ENCODE measurements at places on chromosomes 2 and 18.

DNA sequence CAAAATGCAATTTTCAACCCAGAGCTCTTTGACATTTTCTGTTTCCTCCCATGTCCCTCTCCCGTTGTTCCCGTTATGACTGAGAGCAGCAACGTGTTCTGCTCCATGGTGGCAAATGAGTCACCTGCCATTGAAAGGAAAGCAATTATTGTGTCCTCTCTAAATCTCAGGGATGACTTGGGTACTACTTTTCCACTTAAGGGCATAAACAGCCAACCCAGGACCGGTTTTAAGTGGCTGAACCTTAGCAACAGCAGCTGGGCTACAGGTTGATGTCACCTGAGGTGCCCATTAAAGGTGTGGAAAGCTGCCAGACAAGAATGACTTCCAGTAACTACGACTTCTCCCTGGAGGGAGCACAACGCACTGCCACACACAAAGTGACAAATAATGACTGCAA, 236.8 kb downstream of the NCKAP5 start:
- DNase-seq, result no peak

GRCh38 chr2:69943843-69944525, 17.4 kb downstream of the ASPRV1 start:
- DNase-seq, result no peak

GRCh38 chr2:197134206-197134605, 176.4 kb downstream of the ANKRD44 start:
- no peak for DNase-seq

DNA sequence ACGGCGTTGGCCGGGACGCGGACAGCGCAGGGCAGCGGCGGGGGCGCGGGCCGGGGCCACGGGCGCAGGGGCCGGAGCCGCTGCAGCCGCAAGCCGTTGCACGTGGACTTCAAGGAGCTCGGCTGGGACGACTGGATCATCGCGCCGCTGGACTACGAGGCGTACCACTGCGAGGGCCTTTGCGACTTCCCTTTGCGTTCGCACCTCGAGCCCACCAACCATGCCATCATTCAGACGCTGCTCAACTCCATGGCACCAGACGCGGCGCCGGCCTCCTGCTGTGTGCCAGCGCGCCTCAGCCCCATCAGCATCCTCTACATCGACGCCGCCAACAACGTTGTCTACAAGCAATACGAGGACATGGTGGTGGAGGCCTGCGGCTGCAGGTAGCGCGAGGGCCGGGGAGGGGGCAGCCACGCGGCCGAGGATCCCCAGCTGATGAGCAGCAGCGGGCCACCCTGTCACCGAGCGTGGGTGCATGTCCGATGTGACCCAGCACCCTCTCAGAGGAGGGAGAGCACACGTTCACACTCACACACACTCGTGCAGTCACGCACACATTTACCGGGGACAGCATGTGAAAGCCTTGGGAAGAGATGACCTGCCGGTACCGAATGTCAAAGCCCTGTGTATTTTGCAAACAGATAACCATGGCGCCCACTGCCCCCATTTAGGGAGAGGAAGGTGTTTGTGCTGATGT, 4.2 kb downstream of the GDF7 start:
- DNase-seq, result no peak

DNA sequence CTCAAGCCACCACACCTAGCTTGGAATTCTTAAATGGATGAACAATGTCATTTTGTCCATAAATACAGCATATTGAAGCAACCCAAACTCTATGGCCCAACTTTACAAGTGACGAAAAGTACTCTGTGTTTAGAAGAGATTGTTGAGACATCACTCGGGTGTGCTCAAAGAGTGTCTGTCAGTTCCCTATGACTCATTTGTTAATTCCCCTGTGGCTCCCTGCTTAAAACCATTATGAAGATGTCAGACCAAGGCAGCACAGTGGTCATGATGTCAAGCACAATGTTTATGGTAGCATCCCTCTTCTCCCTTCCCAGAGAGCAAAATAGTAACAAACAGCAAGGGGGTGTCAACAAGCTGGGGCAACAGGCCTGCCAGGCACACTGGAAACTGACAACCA, 3.0 kb downstream of the LYG1 start:
- DNase-seq, result no peak

DNA sequence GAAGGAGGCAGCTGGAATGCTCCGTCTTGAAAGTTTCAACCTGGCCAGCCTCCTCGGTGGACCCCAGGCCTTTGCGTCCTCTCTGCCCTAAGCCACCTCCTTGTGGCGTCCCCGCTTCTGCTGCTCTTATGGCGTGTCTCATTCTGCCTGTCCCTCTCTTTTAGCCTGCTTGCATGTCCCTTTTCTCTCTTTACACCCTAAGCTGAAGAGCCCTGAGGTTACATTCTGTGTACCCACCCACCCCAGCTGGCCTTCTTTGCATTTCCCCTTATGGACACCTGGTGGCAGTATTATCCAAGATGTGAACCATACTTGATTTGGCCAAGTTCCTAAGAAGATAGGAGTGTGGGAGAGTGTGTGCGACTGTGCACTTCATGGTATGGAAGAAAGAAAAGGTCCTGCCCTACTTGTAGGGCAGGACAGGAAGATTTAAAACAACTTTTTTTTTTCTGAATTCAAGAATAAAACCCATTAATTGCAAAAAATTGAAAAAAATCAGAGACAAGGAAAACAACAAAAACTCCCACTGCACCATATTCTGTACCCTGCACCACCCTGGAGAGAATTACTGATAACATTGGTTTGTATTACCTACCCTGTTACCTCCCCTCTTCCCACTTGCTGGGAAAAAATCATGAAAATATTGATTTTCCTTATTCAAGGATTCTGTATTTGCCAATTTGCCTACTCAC, 77.4 kb downstream of the DYSF start:
- DNase-seq, result no peak

DNA sequence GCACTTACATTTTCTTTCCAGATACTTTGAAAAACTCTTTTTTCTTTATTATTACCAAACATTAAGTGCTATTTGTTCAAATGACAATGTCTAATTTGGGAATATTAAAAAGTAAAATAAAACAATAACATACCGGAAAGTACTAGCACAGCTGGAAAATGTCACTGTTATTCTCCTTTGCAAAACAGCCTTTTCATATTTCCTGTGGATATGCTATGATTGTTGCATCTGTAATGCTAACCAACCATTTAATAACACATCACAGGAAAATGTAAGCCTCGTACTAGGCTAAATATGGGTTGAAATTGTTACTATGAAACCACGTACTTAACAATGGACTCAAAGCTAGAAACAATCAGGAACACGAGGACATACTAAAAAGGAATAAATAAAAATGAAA, 298.1 kb downstream of the CBLN2 start:
- DNase-seq, result no peak

DNA sequence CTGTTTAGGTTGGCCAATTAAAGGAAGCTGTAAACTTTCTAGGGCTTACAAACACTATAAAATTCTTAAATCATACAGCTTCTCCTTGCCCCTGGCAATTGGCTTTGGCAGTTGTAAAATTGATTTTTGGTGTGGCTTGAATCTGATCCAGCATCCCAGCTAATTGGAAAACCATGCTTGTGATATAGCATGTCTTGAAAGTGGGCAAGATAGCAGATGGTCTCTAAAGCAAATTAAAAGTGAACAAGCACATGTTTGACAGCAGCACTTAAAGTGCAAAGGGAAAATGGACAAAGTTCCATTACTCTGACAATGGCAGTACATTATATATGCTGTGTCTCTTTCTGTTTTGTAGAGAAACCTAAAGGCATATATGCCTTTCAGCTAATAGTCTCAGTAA, 302.9 kb upstream of the NXPH2 start:
- DNase-seq, result no peak

- DNase-seq, result no peak
Measured at GRCh38 chr2:71842744-71843143, 304.9 kb downstream of the CYP26B1 start.

- DNase-seq, result no peak
Measured at GRCh38 chr2:38160516-38160915, 84.6 kb upstream of the CYP1B1 start.

DNA sequence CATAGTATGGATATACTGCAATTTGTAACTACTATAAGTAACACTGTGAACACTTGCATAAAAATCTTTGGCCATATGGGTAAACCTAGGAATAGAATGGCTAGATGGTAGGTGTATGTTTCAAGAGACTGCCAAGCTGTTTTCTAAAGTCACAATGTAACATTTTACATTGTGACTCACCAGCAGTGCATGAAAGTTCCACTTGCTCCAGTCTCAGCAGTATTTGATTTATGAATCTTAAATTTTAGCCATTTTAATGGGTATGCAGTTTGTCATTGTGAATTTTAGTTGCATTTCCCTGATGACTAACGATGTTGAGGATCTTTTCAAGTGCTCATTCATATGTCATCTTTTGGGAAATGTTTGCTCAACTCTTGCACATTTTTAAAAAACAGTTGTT, 86.1 kb downstream of the FARSB start:
- DNase-seq, result no peak

- DNase-seq, result no peak
Measured at GRCh38 chr18:8041526-8042111, 474.5 kb downstream of the PTPRM start.

DNA sequence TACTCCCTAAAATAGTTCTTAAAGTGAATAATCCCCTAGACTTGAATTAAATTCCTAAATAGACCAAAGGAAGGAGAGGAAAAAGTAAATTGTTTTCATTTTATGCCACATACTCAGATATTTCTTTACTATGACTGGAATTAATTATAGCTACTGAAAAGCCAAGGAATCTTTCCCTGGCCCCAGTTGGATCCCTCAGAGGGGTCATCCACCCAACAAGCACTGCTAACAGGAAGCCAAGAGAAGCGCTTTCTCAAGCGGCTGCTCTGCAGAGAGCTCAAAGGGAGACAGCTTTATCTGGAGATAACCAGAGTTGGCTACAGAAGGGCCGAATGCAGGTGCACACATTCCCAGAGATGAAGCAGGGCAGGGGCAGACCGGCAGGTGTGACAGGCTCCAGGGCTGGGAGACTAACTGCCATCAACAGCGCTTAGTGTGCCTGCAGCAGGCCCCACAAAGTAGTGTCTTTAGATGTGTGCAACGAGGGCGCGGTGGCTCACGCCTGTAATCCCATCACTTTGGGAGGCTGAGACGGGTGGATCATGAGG, 51.1 kb downstream of the POLR1A start:
- DNase-seq, result no peak

DNA sequence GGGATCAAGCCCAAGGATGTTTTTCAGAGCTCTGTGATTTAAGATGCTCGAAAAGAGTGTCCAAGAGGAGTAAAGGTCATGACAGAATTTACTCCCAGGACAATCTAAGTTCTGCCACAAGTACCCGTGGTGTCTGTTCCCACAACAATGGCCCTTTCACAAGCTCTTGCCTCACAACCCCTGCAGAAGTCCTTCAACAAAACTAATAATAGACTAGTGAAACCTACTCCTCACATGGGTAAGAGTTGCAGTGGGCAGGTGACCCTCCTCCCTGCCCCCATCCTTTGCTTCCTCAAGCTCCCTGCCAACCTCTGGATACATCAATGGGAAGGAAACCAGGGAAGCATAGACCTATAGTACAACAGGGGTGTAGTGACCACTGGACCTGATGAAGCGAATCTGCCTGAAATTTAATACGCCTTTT, 34.9 kb downstream of the PTCD3 start:
- DNase-seq, result no peak

All from liver (tissue), 10 donors.